Fibroblast of lung (primary cell): ENCODE measurements at places on chromosomes 6 and 20.

DNA sequence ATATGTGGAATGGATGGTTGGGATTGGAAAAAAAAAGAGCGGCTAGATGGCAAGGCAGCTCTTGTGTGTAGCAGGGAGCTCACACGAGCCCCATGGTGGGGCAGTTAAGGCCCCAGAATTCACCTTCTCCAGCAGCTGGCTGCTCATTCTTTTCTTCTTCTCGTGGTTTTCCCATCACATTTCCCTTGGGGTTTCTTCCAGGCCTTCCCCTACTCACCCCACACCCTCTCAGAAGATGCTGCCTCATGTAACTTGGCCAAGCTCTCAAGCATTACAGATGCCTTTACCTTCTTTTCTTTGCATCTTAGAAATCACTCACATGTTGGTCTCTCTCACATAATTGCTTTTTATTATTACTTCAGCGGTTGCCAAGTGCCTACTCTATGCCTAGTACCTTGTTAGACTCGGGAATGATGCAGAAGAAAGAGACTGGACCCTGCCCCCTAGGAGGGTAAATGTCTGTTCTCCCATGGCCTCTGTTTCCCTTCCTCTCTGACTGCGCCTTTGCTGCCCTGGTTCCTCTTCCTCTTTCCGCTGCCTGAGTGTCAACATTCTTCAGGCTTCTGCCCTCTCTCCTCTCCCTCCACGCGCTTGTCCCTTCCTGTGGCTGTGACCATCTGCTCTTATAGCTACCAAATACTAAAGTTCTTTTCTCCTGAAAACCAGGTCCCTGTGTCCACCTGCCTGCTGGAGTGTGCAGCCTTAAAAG, 28.6 kb downstream of the PPARD start:
- DNase-seq: no peak

GRCh38 chr6:40393641-40394040, 193.5 kb downstream of the LRFN2 start:
- DNase-seq: no peak

GRCh38 chr6:18211338-18211737, 53.0 kb downstream of the DEK start:
- no peak for DNase-seq

DNA sequence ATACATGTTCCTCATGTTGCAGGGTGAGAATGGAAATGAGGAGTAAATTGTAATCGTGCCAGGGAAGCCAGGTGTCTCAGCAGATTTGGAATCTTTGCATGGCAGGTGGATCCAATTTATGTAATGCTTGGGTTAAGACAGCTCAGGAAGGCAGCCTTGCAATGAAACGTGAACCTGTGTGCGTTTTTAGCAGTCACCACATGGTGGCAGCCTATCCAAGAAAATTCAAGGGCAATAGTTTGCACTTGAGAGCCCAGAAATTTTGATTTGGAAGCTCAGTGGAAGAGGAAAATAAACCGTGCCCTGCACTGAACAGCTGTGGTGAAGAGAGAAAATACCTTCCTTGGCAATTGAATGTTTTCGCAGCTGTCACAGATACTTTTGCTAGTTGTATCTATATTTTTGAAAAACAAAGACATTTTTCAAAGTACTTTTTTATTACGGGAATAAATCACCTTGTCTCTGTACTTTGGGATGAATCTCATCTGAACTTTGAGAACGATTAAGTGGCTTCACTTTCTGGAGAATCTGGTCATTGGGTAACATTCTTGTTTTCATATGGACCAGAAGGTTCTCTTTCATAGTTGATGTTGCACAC, 26.5 kb downstream of the MTHFD1L start:
- peak; percentile 87 for DNase-seq

GRCh38 chr6:29632789-29633533, at the start of gene GABBR1:
TSS of gene GABBR1 (minus strand) at chr6:29633183. CDS start at chr6:29632385, 798 bp downstream.
- peak; percentile 87 for DNase-seq

GRCh38 chr6:134347885-134348805, 30.2 kb upstream of the SGK1 start:
- DNase-seq: peak; percentile 81

DNA sequence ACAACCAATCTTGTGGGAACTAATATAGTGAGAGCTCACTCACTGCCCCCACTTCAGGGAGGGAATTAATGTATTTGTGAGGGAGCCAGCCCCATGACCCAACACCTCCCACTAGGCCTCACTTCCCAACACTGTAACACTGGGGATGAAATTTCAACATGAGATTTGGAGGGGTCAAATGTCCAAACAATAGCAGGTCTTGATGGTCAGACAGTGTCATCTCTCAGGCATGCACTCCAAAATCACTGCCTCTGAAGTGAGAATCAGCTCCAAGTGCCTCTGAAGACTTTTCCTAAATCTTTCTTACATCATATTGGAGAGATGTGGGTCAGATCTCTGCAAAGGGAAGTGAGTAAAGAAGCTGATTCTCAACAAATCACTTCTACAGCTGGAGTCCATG, 13.8 kb upstream of the SAYSD1 start:
- no peak for DNase-seq

- no peak for DNase-seq
These were observed 104.4 kb downstream of the NCR2 start for GRCh38 chr6:41439524-41440418.

- no peak for DNase-seq
These were observed 54.1 kb upstream of the BCLAF1 start for GRCh38 chr6:136343700-136344099.

DNA sequence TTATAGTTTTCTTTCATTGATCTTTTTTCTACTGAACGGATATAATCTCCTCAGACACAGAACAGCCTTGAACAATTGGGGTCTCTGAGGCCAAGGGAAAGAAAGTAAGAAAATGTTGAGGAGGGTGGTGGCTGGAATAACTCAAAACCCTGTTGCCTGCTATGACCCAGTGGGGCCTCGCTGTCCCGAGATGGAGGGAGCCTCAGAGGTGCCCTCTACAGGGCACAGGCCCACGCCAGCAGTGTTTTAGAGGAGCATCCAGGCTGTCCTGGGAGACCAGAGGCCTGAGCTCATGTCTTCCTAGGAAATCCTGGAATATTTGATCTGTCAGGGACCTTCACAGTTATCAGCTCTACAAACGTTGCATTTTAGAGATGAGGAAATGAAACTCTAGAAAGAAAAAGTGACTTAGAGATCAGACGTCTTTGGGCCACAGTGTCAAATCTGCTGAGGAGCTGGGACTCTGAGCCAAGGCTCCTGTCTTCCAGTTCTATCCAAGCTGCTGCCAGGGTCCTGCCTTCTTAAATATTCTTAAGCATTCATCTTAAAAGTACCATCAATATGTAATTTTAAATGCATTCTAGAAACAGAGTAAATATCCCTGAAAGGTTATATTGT, 26.3 kb downstream of the ALDH5A1 start:
- peak; percentile 18 for DNase-seq

GRCh38 chr6:29946223-29947076, 4.1 kb downstream of the HLA-A start:
- DNase-seq: no peak

- peak; percentile 47 for DNase-seq
These were observed 660.4 kb downstream of the CD109 start for GRCh38 chr6:74356391-74356790.

- no peak for DNase-seq
These were observed 105.1 kb downstream of the UST start for GRCh38 chr6:148851683-148852556.

GRCh38 chr6:154352898-154353585, 3.6 kb downstream of the IPCEF1 start:
- no peak for DNase-seq

- DNase-seq: no peak
These were observed 16.6 kb upstream of the TRIM27 start for GRCh38 chr6:28940294-28940857.

DNA sequence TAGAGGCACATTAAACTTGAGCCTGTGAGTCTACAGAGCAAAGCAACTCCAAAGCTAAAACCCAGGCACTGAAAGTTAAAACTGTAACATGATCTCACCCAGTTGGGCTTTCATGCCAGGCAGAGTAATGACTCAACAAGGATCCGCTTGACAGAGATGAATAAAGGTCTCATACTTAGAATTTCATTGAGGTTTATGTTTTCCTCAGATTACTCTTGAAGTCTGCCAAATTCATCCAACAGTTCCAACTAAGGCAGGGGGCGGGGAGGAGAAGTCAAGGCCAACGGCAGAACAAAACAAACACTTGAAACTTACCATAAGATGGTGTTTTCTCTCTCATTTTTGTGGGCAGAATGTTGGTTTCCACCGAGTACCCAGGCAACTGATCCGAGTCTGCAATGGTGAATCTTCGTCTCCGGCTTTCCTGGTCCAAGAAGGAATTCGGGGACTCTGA, 54.0 kb upstream of the IPCEF1 start:
- peak; percentile 99 for DNase-seq

- no peak for DNase-seq
These were observed 34.4 kb downstream of the EDN3 start for GRCh38 chr20:59334651-59335300.

GRCh38 chr6:19297880-19298279, 539.3 kb upstream of the ID4 start:
- no peak for DNase-seq

DNA sequence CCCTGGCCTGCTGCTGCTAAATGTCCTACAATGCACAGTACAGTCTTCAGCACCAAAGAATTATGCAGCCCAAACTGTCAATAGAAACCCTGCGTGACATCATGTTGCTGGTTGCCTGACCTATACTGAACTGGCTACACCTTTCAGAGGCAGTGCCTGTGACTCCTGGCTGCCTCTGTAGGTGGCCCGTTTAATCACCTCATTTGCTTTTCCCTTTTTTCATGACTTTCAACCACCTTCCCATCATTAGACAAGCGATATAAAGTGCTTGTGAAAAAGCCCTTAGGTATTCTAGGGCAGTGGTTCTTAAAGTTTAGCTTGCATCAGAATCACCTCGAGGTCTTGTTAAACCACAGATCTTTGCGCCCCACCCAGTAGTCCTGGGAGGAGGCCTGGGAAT, 33.0 kb upstream of the RIPOR2 start:
- no peak for DNase-seq

- peak; percentile 74 for DNase-seq
These were observed 504.0 kb upstream of the PTCHD4 start for GRCh38 chr6:48615041-48615440.

DNA sequence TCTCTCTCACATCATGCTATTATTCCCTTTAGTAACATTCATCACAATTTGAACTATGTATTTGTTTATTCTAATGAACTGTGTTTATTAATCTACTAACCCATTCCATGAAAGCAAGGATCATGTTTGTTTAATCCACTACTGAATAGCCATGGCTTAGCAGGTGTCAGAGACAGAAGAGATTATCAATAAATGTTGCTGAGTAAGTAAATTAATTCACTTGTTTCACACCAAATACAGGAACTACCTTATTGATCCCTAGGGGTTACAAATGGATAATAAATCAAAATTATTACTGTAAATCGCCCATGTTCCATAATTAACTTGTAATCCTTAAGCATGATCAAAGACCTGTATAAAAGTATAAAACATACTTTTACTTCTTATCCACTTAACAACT, 76.6 kb downstream of the PHIP start:
- DNase-seq: no peak

DNA sequence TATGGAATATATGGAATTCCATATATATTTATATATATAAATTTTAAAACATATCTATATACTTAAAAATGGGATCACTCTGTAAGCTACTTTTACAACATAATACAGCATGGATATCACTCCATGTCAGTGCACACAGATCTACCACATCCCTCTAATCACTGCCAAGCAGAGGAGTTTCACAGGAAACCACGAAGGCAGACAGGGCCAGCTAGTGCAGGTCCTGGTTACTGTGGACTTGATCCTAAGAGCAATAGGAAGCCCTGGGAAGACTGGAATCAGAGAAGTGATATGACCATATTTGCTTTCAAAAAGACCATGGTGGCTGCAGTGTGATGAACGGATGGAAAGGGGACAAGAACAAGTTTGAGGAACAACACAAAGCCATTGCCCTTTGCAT, 40.0 kb upstream of the NRN1 start:
- no peak for DNase-seq

GRCh38 chr6:167697316-167697715, 129.4 kb upstream of the AFDN start:
- no peak for DNase-seq

- peak; percentile 76 for DNase-seq
These were observed 50.8 kb downstream of the SNX9 start for GRCh38 chr6:157873735-157874344.

DNA sequence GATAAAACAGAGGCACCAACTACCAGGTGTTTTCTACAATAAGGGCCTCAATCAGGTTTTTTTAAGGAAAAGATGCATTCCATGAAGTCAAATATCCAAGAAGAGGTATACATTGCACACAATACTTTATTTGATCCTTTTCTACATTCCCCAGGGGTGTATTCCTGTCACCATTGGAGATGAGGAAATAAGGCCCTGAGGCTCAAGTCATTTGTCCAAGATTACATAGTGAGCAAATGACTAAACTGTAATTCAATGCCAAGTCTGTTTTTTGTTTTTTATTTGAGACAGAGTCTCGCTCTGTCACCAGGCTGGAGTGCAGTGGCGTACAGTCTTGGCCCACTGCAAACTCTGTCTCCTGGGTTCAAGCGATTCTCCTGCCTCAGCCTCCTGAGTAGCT, 69.2 kb upstream of the CDYL start:
- no peak for DNase-seq

DNA sequence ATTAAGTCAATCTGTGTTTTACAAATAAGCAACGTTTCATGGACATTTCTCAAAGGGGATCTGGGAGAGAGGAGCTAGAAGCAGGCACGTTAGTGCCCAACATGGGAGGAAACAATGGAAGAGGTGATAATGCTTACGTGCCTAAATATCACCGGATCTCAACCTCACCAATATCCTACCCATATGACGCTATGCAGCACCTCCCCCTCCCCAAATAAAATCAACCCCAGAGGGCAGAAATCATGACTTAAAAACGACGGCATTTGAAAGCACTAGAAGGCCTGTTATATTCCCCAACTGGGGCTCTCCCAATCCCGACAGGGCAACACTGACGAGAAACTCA, 425 bp downstream of the HBS1L start:
- no peak for DNase-seq

DNA sequence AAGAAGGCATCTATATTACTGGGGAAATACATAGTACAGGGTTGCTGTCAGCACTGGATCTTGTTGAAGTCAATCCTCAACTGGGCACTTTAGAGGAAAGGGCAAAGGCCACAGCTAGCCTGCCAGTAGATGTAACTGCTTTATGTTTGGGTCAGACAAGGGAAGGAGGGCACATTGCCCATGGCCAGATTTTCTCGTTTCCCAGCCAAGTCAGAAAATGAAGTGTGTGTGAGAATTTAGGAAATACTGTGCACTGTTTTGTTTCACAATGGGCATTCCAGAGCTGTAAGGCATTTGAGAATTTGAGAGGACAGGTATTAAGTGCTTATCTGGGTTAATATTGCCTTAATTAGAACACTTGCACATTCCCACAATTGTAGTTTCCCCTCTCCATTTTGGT, 183.9 kb upstream of the MCHR2 start:
- DNase-seq: peak; percentile 25

GRCh38 chr6:157236040-157236725, 87.1 kb downstream of the TMEM242 start:
- DNase-seq: no peak

- peak; percentile 91 for DNase-seq
These were observed 13.5 kb downstream of the ZMYND8 start for GRCh38 chr20:47343007-47343472.
